ENCODE measurements at places on chromosomes 11 and 22.

GRCh38 chr22:46660604-46661201, 40.5 kb downstream of the GRAMD4 start:
- no peak for DNase-seq

DNA sequence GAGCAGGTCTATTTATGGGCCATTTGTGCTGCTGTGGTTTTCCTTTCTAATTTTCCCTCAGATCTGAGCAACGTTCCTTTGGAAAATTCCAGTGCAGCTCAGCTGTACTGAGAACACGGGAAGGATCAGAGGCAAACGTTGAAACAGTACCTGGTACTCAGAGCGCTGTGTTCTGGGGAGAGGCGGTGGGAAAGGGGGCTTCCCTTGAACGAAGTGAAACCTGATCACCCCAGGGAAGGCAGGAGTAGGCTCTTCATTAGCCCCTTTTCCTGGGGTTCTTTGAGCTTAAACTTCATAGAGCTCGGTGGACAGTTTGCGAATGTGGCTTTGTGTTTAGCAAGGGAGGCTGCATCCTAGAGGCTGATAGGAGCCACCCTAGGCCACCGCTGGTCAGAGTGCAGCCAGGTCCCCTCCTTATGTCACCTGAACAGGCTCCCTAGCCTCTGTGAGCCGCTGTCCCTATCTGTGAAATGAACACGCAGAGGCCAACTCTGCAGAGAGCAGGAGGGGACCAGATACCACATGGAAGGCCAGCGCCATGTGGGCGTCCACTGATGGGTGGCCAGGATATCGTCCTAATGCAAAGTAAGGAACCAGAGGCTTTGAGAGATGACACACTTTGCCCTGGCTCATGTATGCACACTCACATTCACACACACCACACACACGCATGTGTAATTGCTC, 1464.8 kb downstream of the BRD1 start:
- no peak for DNase-seq

DNA sequence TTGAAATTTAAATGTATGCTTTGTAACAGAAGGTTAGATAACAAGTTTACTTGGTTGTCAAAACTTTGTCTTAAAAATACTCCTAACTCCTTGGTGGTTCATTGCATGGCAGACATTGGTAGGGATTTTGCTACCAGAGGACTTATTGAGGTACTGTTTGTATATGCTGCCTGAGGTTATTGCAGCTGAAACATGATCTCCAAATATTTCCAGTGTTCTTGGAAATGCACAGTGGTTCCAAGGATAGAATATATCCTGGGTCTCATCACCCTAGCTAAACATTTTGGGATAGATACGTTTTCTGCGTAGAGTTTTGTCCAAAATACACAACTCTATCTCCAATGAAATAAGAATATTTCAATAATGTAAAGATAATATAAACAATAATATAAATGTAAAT, 109.2 kb downstream of the RAB38 start:
- no peak for DNase-seq

GRCh38 chr11:94630221-94630620, 63.1 kb downstream of the PIWIL4 start:
- no peak for DNase-seq
